ENCODE measurements at places on chromosomes 5 and 9.

DNA sequence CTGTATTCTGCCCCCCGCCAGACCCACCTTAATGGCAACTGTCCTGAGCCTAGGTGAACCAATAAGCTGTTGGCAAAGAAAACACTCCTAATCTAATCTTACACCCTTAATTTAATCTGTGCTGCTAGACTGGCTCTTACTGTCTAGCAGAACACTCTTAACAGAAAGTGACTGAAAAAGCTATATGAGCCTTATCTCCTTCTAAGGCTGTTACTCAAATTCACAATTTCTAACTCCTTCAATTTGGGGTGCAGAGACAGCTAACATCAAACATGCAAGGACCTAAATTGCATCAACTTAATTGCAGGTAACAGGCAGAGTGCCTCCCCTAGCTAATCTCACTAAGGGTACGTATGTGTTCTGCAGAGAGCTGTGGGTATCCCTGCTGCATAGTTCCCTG, 49.5 kb upstream of the MAP1B start:
- no peak for DNase-seq

DNA sequence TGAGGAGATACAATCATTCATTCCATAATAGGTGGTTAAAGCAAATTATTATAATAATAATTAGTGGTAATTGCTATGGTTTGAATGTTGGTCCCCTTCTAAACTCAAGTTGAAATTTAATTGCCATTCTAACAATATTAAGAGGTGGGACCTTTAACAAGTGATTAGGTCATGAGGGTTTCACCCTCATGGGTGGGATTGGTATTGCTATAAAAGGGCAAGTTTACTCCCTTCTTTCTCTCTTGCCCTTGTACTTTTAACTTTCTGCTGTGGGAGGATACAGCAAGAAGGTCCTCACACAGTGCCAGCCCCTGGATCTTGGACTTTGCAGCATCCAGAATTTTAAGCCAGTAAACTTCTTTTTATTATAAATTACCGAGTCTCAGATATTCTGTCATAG, 101.9 kb upstream of the PARP8 start:
- DNase-seq = no peak

- no peak for DNase-seq
Measured at GRCh38 chr5:169074839-169075238, 226.1 kb downstream of the SLIT3 start.

DNA sequence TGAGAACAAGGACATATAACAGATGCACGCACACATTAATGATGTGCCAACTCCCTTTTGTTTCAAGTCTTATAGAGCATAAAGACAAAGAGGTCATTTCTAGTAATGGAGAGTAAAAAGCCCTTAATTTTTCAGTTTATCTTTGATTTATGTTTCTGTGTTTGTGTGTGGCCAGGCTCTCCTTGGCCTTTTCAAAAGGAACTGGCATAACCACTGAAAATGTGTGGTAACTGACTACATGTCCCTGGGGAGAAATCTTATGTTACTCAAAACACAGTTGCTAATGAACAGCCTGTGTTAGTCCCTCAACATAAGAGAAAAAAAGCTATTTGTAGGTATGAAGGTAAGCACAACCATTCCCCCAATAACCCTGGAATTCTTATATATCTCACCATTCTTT, 47.6 kb upstream of the SHOC1 start:
- DNase-seq = no peak

GRCh38 chr9:82581935-82582334, 481.0 kb downstream of the RASEF start:
- no peak for DNase-seq

Data from GM04503 (cell line).